ENCODE measurements at places on chromosomes 2 and 18. TPM values are rescaled to one million over a fixed set of nuclear protein-coding genes. Genes with fewer than 3 reads are reported as not detected.
A peak's percentile ranks its signal among the peaks of the same experiment; 100 is the strongest.

- H3K36me3 ChIP-seq: no peaks in the 10 kb centered on the region
- H3K4me3 ChIP-seq: no peak overlapping the region
- H3K27ac ChIP-seq: peak overlapping the region; percentile 1
- DNase-seq: peak; percentile 66
- H3K4me1 ChIP-seq: peaks cover 9% of the 10 kb centered on the region
- no peaks in the 10 kb centered on the region for H3K27me3 ChIP-seq
Observed at GRCh38 chr2:110157153-110157793, 41.7 kb upstream of the MALL start.

DNA sequence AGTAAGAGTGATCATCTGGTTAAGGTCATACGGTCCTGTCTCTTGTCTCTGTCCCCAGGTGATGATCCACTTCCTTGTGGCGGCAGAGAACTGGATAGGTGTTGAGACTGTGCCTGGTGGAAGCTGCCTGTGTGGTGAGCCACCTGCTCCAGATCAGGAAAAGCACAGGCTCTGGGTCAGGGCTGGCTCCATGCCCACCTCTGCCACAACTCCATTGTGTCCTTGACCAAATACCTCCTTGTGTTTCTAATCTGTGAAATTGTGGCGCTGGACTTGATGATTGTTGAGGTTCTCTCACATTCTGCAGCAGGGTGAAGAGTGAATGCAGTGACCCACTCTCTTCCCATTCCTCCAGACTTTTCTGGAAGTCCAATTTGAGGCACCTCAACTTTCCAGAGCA is 45.7 kb upstream of the EN1 start:
- H3K4me3 ChIP-seq: no peak overlapping the region
- DNase-seq: no peak
- no peak overlapping the region for H3K27ac ChIP-seq
- no peaks in the 10 kb centered on the region for H3K36me3 ChIP-seq
- H3K27me3 ChIP-seq: no peaks in the 10 kb centered on the region
- H3K4me1 ChIP-seq: no peaks in the 10 kb centered on the region

- peaks cover 41% of the 10 kb centered on the region for H3K4me1 ChIP-seq
- H3K27ac ChIP-seq: no peak overlapping the region
- H3K4me3 ChIP-seq: no peak overlapping the region
- no peaks in the 10 kb centered on the region for H3K27me3 ChIP-seq
- no peaks in the 10 kb centered on the region for H3K36me3 ChIP-seq
Observed at GRCh38 chr2:46117994-46118393, 179.2 kb upstream of the EPAS1 start.

- no peak overlapping the region for H3K27ac ChIP-seq
- no peaks in the 10 kb centered on the region for H3K36me3 ChIP-seq
- H3K4me3 ChIP-seq: no peak overlapping the region
- no peak for DNase-seq
- H3K4me1 ChIP-seq: peaks cover 63% of the 10 kb centered on the region
Observed at GRCh38 chr2:234971496-234971895, 19.7 kb downstream of the SH3BP4 start.

DNA sequence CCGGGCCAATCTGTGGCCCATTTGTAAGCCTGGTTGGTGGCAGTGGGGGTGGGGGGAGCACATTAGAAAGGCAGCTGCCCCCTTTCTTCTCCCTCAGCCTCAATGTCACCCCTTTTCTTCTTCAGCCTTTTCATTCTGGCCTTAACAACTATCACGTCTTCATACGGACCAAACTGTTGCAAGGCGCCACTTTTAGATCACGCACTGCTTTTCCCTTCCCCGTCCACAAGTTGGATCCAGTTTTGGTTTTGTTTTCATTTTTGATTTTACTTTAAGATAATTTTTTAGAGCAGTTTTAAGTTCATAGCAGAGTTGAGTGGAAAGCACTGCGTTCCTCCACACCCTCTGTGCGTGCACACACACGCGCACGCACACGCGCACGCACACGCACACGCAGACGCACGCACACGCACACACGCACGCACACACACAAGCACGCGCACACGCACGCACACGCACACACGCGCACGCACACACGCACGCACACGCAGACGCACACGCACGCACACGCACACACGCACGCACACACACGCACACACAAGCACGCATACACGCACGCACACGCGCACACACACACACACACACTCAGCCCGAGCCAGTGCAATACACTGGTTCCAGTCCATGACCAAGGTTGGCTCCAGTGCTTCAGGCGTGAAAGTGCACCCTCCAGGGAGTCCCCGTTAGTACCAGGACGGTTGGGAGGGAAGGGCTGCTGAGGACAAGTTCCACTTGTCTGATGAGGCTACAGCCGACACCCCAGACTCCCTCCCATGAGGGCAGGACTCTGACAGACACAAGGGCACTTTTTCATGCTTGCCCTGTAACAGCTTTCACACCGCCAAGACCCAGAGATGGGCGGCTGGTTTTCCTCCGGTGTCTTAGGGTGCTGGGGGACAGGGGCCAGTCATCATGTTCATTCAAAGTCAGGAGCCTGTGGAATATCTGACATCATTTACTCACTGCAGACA is 22.4 kb downstream of the FBLN7 start:
- H3K36me3 ChIP-seq: no peaks in the 10 kb centered on the region
- no peaks in the 10 kb centered on the region for H3K4me1 ChIP-seq
- H3K27ac ChIP-seq: no peak overlapping the region
- no peak for DNase-seq
- H3K27me3 ChIP-seq: no peaks in the 10 kb centered on the region

DNA sequence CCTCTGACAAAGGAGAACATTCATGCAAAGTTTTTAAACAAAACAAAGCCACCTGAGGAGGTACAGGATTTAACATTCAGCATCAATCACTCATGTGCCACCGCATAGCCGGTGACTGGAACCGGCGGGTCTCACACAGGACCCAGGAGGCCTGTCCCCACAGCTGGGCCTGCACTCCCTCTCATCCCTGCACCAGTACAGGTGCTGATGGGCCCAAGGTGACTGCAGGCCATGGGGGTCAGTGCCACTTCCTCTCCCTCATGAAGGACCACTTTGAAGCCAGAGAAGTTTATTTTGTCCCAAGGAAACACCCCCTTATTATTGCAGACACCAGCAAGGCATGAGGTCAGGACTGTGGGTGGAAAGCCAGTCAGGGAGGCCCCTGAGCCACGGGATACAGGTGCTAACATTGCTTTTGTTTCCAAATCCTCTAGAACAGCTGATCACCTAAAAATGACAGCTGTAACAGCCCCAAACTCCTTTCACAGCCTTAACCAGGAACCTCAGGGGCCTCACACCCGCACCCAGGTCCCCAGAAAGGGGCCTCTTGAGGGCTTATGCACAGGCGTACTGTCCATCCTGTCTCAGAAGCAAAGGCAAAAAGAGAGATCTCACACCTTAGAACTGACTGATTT is 14.0 kb downstream of the PARD6G start:
- DNase-seq: no peak
- no peaks in the 10 kb centered on the region for H3K36me3 ChIP-seq
- no peak overlapping the region for H3K27ac ChIP-seq
- H3K4me1 ChIP-seq: no peaks in the 10 kb centered on the region
- no peaks in the 10 kb centered on the region for H3K27me3 ChIP-seq
- no peak overlapping the region for H3K4me3 ChIP-seq

DNA sequence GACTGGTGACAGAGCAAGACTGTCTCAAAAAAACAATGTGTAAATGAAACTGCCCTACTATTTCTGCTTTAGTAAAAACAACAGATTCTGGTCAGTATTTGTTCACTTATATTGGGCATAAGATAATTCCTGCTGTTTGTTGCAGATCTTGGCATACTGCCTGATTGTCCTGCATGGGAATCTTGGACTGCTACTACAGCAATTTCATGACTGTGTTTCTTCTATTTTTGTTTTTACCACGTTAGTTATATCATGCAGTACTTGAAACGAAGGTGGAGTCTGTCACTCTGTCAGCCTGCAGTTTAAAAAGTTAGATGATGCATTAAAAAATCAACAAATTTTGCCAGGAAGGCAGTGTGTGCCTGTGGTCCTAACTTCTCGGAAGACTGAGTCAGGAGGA is 14.2 kb upstream of the CLASP1 start:
- H3K4me1 ChIP-seq: no peaks in the 10 kb centered on the region
- no peak overlapping the region for H3K27ac ChIP-seq
- no peaks in the 10 kb centered on the region for H3K27me3 ChIP-seq
- no peaks in the 10 kb centered on the region for H3K36me3 ChIP-seq

DNA sequence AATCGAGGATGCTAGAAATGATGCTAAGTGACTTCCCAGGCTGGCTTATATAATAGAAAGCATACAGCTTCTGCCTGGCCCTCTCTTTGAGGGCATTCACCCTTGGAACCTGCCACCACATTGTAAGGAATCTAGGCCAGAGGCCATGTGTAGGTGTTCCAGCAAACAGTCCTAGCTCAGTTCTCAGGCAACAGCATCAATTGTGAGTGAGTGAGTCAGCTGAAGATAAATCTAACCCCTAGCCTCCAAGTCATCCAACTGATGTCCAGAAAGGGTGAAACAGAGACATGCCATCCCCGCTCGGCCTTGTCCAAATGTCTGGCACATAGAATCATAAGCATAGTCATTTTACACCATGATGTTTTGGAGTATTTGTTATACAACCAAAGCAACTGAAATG is 324.3 kb upstream of the KLHL14 start:
- no peaks in the 10 kb centered on the region for H3K4me1 ChIP-seq
- H3K27me3 ChIP-seq: no peaks in the 10 kb centered on the region
- H3K27ac ChIP-seq: no peak overlapping the region
- no peaks in the 10 kb centered on the region for H3K36me3 ChIP-seq

GRCh38 chr2:191030521-191031154 is 16.7 kb upstream of the STAT1 start:
- no peaks in the 10 kb centered on the region for H3K36me3 ChIP-seq
- H3K4me3 ChIP-seq: no peak overlapping the region
- H3K27ac ChIP-seq: no peak overlapping the region
- no peaks in the 10 kb centered on the region for H3K4me1 ChIP-seq
- H3K27me3 ChIP-seq: no peaks in the 10 kb centered on the region

GRCh38 chr18:2082676-2083075 is 488.6 kb downstream of the METTL4 start:
- H3K27ac ChIP-seq: no peak overlapping the region
- no peaks in the 10 kb centered on the region for H3K36me3 ChIP-seq
- H3K4me3 ChIP-seq: no peak overlapping the region
- no peaks in the 10 kb centered on the region for H3K27me3 ChIP-seq

- H3K4me3 ChIP-seq: no peak overlapping the region
- H3K27me3 ChIP-seq: no peaks in the 10 kb centered on the region
- peaks cover 4% of the 10 kb centered on the region for H3K36me3 ChIP-seq
- DNase-seq: no peak
Observed at GRCh38 chr2:46578961-46579360, 99.6 kb downstream of the TMEM247 start.

DNA sequence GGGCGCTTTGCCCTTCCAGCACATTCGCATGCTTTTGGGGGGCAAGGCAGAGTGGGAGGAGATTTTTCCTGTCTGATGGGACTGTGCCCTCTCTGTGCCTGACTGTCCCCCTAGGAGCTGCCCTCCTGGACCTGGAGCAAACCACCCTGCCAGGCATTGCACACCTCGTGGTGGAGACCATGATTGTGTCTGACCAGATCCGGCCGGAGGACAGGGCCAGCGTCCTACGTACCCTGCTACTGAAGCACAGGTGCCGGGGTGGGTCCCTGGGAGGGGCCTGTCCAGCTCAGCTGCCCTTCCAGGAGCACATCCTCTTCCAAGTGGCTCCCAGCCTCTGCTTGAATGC is 5.3 kb downstream of the SLC4A3 start:
- no peaks in the 10 kb centered on the region for H3K4me1 ChIP-seq
- no peak for DNase-seq
- no peak overlapping the region for H3K27ac ChIP-seq
- no peaks in the 10 kb centered on the region for H3K36me3 ChIP-seq
- no peaks in the 10 kb centered on the region for H3K27me3 ChIP-seq

DNA sequence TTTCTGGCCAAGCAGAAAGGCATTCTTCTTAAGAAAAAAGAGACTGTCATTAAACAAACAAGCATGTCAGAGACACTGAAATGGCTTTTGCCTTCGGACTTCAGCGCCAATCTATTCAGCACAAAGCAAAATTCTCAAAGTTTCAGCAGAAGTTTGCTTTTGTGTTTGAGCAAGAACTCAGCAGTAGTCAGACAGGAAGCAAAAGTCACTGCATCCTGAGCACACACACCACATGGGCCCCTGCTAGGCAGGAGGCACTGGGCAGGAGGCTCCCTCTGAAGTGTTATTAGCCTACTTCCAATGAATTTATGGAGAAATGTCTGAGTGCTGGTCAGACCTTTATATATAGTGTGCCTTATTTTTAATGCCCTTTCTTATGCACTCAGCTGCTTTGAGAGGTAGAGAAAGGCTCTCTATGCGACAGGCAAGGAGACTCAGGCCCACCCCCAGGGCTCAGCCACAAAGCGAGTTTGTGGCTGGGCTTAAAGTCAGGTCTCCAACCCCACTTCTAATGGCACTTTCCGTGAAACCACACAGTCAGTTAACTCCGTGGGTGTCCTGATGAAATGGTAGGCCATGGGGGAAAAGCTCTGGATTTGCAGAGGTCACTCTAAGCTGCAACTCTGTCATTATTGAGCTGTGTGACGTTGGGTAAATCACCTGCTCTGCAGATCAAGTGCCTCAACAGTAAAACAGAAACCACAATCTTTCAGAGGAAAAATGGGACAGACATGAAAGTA is 161.0 kb upstream of the TMEM200C start:
- no peak overlapping the region for H3K4me3 ChIP-seq
- H3K4me1 ChIP-seq: no peaks in the 10 kb centered on the region
- no peaks in the 10 kb centered on the region for H3K27me3 ChIP-seq
- DNase-seq: no peak

- no peaks in the 10 kb centered on the region for H3K27me3 ChIP-seq
- H3K27ac ChIP-seq: no peak overlapping the region
- no peaks in the 10 kb centered on the region for H3K4me1 ChIP-seq
- H3K4me3 ChIP-seq: no peak overlapping the region
Observed at GRCh38 chr2:95721726-95722125, 129.9 kb downstream of the TRIM43 start.

DNA sequence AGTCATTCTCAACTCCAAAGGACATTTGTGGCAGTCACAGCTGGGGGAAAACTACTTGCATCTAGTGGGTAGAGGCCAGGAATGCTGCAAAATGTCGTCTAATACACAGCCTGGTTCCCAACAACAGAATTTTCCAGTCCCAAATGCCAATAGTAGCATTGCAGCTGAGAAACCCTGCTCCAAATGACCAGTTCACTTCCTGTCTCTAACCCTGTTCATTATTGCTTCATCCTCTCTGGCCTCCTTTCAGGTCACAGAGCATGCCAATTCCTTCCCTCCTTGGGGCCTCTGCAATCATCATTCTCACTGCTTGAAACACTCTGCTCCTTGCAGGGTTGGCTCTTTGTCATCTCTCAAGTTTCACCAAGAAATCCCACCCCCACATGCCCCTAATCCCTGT is 139.1 kb downstream of the IRS1 start:
- no peaks in the 10 kb centered on the region for H3K27me3 ChIP-seq
- H3K27ac ChIP-seq: peak overlapping the region; percentile 98
- no peak for DNase-seq
- peaks cover 99% of the 10 kb centered on the region for H3K4me1 ChIP-seq

GRCh38 chr18:39235118-39235719 is 1669.6 kb upstream of the CELF4 start:
- no peaks in the 10 kb centered on the region for H3K4me1 ChIP-seq
- H3K27ac ChIP-seq: no peak overlapping the region
- H3K4me3 ChIP-seq: no peak overlapping the region
- no peaks in the 10 kb centered on the region for H3K36me3 ChIP-seq
- no peak for DNase-seq
- no peaks in the 10 kb centered on the region for H3K27me3 ChIP-seq

The ANTXR1 gene
- 25.7 TPM for total RNA-seq

The INPP5D gene
- 1.8 TPM for total RNA-seq

The MYO7B gene
- 0.07 TPM for total RNA-seq

The NAT8 gene
- total RNA-seq: not detected

The RAX gene
- not detected for total RNA-seq

The LYG2 gene
- 0.27 TPM for total RNA-seq

The COL4A3 gene
- 4.9 TPM for total RNA-seq

The KCNIP3 gene
- 3.1 TPM for total RNA-seq

The AMER3 gene
- not detected for total RNA-seq

Measured in HCT116 (cell line).